M059J (cell line): ENCODE measurements at places on chromosomes 3 and 15. TPM values are rescaled to one million over a fixed set of nuclear protein-coding genes. Genes with fewer than 3 reads are reported as not detected.
A peak's percentile ranks its signal among the peaks of the same experiment; 100 is the strongest.

DNA sequence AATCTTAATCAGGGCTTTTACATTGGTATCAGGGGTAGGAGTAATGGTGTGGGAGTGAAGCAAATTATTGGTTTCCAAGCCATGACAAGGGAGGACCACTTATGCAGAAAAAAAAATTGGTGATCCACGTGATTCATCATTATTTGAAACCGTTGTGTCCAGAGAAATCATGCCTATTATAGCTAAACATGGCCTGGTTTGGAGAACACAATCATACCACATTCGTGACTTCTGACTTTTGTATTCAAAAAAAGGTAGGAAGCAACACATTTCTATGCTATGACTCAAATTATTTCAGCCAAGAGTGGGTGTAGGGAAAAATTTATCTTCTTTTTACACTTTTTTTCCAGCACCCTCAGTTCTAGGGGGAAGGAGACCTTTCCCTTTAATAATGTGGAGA, 924.3 kb upstream of the GBE1 start:
- peak; percentile 52 for DNase-seq

DNA sequence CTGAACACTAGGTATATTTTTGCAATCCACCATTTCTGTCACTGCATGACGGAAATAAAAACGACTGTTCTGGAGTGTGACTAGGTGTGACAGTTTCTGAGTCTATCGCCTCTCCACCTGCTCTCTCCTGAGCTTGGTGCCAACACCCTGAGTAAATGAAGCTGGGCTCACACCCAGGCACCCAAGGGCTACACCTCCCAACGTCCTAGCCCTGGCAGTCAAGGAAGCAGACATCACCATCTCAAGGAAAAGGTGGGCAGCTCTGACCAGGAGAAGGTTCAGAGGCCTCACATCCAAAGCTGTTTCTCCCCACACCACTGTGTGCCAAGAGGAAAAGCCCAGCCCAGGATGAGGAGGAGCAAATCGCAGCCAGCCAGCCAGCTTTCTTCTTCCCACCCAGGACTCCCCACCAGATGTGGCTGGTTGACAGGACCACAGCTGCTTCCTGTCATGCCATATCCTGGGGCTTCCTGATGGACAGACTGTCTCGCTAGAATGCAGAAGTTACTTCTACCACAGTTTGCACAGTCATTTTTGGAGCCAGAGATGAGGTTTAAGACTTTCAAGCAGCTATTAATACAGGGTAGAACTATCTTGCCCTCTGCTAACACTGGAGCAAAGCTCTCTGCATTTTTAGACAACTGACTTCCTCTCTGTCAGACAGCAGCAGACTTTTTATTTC, 3.3 kb downstream of the SCAMP2 start:
- DNase-seq = no peak

- DNase-seq = no peak
Observed at GRCh38 chr3:8895829-8896228, 67.4 kb downstream of the RAD18 start.

DNA sequence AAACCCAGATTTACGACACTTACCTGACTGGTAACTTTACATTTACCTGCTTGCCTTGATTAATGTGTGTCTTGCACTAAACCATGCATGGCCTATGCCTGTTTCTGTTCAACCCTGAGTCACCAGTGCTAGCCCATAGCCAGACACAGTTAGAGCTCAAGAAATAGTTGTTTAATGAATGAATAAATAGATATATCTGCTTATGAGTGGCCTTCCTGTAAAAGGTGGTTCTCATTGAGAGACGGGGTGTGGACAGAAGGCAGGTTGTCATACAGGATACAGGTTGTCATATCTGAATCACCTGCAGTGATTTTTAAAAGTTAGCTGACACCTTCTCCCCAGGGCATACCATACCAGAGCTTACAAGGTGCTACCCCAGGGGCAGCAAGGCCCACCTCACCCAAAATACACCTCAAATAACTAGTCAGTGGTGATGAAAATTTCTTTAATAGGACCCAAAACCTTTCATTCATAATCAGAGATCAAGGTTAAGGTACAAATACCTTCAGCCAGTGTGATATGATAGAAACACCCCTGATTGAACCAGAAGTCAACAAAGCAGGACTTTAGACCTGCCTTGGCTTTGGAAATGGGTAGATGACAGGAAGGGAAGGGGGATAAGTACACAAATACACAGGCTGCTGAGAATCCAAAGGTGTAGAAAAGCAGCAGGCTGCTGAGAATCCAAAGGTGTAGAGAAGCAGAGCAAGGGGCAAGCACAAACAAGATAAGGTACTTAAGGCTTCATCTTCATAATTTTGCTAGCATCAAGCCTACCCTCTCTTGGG, 45.4 kb upstream of the TSC22D2 start:
- DNase-seq = no peak

DNA sequence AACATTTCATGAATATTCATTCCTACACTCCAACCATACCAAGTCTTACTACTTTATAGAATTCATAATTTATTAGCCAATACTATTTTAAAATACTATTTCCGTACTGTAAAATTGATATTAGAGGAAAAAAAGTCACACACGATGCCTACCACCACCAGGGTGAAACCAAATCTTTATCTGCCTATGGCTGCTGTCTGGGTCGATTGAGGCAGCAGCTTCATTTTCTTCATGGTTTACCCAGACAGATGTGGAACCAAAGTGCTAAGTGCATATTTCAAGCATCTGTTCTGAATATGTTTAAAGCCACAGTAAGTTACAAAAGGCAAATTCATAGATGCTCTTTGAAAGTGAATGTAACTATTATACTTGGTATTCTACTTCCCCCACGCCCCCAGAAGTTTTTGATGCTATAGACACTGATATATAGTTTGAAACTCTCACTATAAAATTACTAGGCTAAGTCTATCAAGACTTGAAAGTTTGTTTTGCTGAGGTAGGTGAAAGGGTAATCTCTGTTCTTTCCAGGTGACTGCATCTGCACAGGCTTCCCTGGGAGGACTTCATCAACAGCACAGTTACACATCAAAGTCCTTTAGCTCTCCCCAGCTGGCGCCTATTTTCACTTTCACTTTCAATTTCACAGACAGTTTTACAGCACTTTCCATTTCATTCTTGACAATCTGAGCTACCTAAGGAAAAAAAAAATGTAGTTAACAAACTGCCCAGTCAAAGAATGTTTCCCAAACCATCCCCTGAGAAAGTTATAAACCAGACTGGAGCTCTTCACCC, 113.9 kb downstream of the POLQ start:
- DNase-seq = peak; percentile 67

CELF6 gene
- total RNA-seq = not detected in 2 replicates
